Upper lobe of right lung (tissue), 1 donor: ENCODE measurements at places on chromosomes 12 and 14. TPM values are rescaled to one million over a fixed set of nuclear protein-coding genes. Genes with fewer than 3 reads are reported as not detected.
A peak's percentile ranks its signal among the peaks of the same experiment; 100 is the strongest.

GRCh38 chr12:71536279-71536938, 96.8 kb downstream of the LGR5 start:
- no peaks in the 10 kb centered on the region for H3K36me3 ChIP-seq
- DNase-seq, result no peak
- H3K4me3 ChIP-seq, result no peak overlapping the region
- no peaks in the 10 kb centered on the region for H3K4me1 ChIP-seq

- H3K4me3 ChIP-seq, result peak overlapping the region; percentile 51
- peaks cover 45% of the 10 kb centered on the region for H3K4me1 ChIP-seq
- DNase-seq, result no peak
- H3K27me3 ChIP-seq, result no peaks in the 10 kb centered on the region
Measured at GRCh38 chr14:104799244-104800014, 1.5 kb upstream of the ZBTB42 start.

The PLEK2 gene
- total RNA-seq, result 2.5 TPM

DNA sequence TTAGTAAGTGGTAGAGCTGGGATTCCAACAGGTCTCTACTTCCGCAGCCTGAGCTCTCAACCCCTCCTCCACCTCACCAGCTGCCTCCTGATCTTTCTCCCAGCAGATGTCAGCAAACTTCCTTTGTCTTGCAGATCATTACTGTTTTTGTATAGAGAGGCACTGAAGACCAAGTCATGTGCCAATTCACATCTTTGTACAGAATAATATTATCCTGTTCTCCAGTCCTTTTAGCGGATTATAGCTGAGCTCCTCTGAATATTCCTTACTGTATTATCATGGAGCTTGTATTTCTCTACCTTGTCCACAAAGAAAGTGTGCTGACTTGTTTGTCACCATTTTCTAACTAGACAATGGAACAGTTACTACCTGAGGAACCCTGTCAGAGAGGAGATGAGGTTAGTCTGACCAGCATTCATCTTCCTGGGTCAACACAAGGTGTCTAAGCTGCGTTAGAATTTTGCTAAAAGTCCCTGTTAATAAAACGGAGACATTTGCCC, 142.3 kb upstream of the ARHGAP5 start:
- H3K27ac ChIP-seq, result no peak overlapping the region
- DNase-seq, result no peak
- H3K36me3 ChIP-seq, result no peaks in the 10 kb centered on the region
- H3K4me1 ChIP-seq, result peaks cover 4% of the 10 kb centered on the region

DNA sequence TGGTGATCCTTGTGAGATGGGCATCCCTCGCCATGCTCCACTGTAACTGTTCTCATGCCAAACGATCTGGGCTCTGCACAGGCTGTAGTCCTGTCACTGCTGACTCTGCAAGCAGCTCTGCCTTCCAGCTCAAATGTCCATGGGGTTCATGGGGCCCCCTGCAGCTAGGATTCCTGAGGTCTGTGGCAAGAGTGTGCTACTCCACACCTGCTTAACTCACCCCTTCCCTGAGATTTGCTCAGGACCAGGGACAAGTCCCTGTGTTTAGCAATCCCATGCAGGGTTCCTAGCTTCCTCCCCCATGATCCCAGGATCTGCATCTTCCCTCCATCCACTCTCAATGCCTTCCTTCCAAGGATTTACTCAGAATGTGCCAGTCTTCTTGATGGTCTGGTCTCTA, 241.0 kb downstream of the ASCL1 start:
- no peak for DNase-seq
- H3K27ac ChIP-seq, result no peak overlapping the region
- H3K36me3 ChIP-seq, result no peaks in the 10 kb centered on the region
- no peaks in the 10 kb centered on the region for H3K27me3 ChIP-seq

DNA sequence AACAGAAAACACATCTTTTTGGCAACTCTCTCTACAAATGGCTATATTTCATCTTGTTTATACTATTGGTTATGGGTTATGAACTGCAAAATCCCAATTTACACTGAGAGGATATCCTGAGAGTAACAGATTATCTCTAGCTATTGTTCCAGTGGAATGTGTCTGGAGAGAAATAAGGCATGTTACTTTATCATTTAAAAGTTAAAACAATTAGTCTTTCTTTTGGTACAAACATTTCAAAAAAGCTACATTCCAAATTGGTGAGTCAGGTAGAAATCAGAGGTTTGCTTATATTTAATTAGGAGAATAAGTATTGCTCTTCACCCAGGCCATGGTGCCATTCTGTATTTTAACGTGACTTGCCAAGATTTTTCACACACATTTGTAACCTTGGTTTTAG, 411.6 kb downstream of the CCER1 start:
- no peaks in the 10 kb centered on the region for H3K27me3 ChIP-seq
- no peaks in the 10 kb centered on the region for H3K36me3 ChIP-seq
- no peak for DNase-seq
- no peak overlapping the region for H3K4me3 ChIP-seq

The OR4E2 gene
- not detected for total RNA-seq

DNA sequence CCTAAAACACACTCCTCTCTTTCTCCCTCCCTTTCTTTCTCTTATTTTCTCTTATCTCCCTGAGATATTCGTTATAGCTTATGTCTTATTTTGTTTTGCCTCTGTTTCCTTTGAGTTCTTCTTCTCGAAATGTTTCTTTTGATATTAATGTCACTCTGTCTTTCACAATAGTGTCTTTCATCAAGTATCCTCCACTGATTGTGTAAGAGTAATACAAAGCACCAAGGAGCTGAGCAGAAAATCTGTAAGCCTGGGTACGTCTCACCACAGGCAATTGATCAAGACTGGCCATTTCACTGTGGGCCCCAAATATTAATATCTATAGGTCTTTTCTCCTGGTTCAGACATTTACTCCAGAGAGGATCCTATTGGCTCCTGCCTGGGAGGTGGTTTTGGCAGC, 4.8 kb upstream of the LYZ start:
- no peak for DNase-seq
- H3K4me3 ChIP-seq, result no peak overlapping the region
- no peaks in the 10 kb centered on the region for H3K27me3 ChIP-seq
- no peaks in the 10 kb centered on the region for H3K36me3 ChIP-seq

- no peaks in the 10 kb centered on the region for H3K27me3 ChIP-seq
- H3K27ac ChIP-seq, result no peak overlapping the region
- H3K4me3 ChIP-seq, result no peak overlapping the region
Measured at GRCh38 chr12:53577941-53578352, 48.2 kb downstream of the ATF7 start.

GRCh38 chr14:24367514-24368211, at the start of gene NFATC4:
TSS of gene NFATC4 (plus strand) at chr14:24368184. CDS start at chr14:24368341, 157 bp downstream.
- peaks cover 23% of the 10 kb centered on the region for H3K4me1 ChIP-seq
- H3K27me3 ChIP-seq, result no peaks in the 10 kb centered on the region
- peak within 1 kb of the TSS; percentile 83 for H3K27ac ChIP-seq

The RASSF8 gene
- total RNA-seq, result 85.7 TPM

GRCh38 chr14:36069535-36069900, 107.0 kb downstream of the PTCSC3 start:
- peak overlapping the region; percentile 47 for H3K27ac ChIP-seq
- H3K4me1 ChIP-seq, result no peaks in the 10 kb centered on the region
- DNase-seq, result no peak
- H3K4me3 ChIP-seq, result no peak overlapping the region
- no peaks in the 10 kb centered on the region for H3K36me3 ChIP-seq

The SDR9C7 gene
- total RNA-seq, result not detected

- H3K4me1 ChIP-seq, result no peaks in the 10 kb centered on the region
- no peaks in the 10 kb centered on the region for H3K27me3 ChIP-seq
- H3K27ac ChIP-seq, result no peak overlapping the region
Measured at GRCh38 chr12:110869803-110870202, 23.0 kb downstream of the CCDC63 start.

DNA sequence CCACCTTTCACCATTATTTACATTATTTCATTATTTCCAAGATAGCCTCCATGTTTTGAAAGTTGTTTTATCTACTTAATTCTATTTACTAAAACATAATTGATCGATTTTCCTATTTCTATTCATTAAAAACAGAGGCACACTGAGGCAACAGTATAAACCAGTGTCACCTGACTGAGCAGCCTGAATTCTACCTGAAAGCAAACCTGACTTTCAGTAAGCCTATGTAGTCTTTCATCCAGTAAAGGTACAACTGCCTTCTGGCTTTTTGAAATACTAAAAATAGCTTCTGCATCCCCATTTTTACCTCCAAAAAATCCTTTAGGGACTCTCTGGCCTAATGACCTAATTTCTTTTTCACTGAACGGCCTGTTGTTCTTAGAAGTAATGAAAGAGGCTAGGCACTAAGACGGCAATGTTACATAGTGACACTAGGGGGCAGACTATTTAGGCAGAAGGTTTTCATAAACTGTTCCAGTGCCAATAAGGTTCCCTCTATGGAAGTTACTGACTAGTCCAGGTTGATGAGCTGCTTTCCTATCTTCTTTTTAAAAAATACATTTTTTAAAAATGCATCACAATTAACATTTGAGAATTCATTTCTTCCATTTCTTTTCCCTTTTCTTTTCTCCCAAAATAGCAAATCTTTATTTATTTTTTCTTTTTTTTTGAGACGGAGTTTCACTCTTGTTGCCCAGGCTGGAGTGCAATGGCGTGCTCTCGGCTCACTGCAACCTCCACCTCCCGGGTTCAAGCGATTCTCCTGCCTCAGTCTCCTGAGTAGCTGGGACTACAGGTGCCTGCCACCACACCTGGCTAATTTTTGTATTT, 17.5 kb downstream of the ANAPC5 start:
- H3K27ac ChIP-seq, result no peak overlapping the region
- no peaks in the 10 kb centered on the region for H3K27me3 ChIP-seq
- peaks cover 89% of the 10 kb centered on the region for H3K36me3 ChIP-seq
- no peaks in the 10 kb centered on the region for H3K4me1 ChIP-seq
- DNase-seq, result no peak

GRCh38 chr14:106691601-106692291, 1165.4 kb downstream of the TMEM121 start:
- H3K4me1 ChIP-seq, result no peaks in the 10 kb centered on the region
- H3K36me3 ChIP-seq, result no peaks in the 10 kb centered on the region
- H3K4me3 ChIP-seq, result no peak overlapping the region
- H3K27me3 ChIP-seq, result peaks cover 10% of the 10 kb centered on the region

GRCh38 chr12:27998658-27999057, 26.1 kb upstream of the PTHLH start:
- no peak overlapping the region for H3K27ac ChIP-seq
- H3K4me1 ChIP-seq, result no peaks in the 10 kb centered on the region
- no peak overlapping the region for H3K4me3 ChIP-seq

DNA sequence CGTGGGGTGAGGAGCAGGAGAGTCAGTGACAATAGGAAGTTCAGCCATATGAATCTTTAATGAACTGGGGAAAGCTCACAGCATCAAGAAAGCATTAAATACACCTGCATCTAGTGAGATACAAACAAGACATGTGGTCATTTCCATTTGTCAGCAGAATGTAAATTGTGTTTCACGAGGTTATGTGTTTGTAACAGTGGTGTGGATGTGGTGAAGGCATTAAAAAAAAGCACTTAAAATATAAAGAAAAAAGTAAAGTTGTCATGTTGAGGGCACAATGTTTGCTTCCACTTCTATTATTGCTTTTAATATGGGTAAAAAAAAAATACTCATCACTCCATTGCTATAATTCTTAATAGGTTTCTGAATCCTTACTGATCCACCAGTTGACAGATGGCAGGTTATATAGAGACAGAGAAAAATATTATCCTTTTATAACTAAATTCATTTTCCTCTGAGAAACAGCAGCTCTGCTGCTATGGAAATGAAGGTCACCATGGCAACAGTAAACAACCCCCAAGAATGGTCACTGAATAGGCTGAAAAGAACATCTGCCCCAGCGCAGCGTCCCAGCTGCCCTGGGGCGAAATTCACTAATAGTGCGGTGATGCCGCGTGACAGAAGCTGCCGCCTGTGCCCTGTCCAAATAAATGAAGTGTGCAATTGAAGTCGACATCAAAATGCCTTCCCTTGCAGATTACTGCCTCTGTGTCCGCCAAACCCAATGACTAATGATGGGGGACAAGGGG, 226.1 kb downstream of the FOXN3 start:
- DNase-seq, result no peak
- H3K4me3 ChIP-seq, result no peak overlapping the region
- no peaks in the 10 kb centered on the region for H3K36me3 ChIP-seq
- H3K27ac ChIP-seq, result no peak overlapping the region

- no peak for DNase-seq
- no peaks in the 10 kb centered on the region for H3K27me3 ChIP-seq
- H3K4me1 ChIP-seq, result peaks cover 18% of the 10 kb centered on the region
- no peak overlapping the region for H3K27ac ChIP-seq
Measured at GRCh38 chr14:102785595-102785963, 8.3 kb downstream of the TRAF3 start.

GRCh38 chr12:80867941-80868340, 69.8 kb downstream of the LIN7A start:
- no peak overlapping the region for H3K4me3 ChIP-seq
- no peak overlapping the region for H3K27ac ChIP-seq
- DNase-seq, result no peak
- H3K36me3 ChIP-seq, result no peaks in the 10 kb centered on the region

The PIK3C2G gene
- total RNA-seq, result 0.69 TPM

GRCh38 chr12:4216187-4216927, 57.2 kb upstream of the CCND2 start:
- no peaks in the 10 kb centered on the region for H3K4me1 ChIP-seq
- no peak overlapping the region for H3K4me3 ChIP-seq
- DNase-seq, result no peak
- no peaks in the 10 kb centered on the region for H3K36me3 ChIP-seq
- H3K27ac ChIP-seq, result no peak overlapping the region

GRCh38 chr12:42673535-42673934, 84.0 kb upstream of the PRICKLE1 start:
- H3K4me1 ChIP-seq, result no peaks in the 10 kb centered on the region
- H3K4me3 ChIP-seq, result no peak overlapping the region
- DNase-seq, result no peak
- no peaks in the 10 kb centered on the region for H3K27me3 ChIP-seq
- H3K27ac ChIP-seq, result no peak overlapping the region
- no peaks in the 10 kb centered on the region for H3K36me3 ChIP-seq

DNA sequence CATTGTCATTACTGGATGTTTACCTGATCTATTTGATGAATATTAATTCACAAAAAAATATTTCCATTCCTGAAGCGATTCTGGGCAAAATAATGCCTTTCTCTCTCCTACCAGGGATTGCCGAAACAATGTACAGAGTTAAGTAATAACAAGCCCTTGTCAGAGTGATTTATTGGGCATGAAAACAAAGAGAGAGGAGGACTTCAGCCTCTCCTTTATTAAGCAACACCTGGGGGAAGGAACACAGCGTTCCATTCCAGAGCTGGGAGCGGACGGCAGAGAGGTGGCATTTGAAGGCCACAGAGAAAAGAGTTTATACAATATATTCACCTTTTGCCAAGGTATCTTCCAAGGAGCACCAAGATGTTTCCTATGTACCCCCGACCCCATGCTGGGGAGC, 165.8 kb downstream of the KSR2 start:
- H3K27me3 ChIP-seq, result no peaks in the 10 kb centered on the region
- DNase-seq, result no peak
- no peaks in the 10 kb centered on the region for H3K4me1 ChIP-seq
- no peak overlapping the region for H3K27ac ChIP-seq
